ENCODE measurements at places on chromosomes 11 and 22.

DNA sequence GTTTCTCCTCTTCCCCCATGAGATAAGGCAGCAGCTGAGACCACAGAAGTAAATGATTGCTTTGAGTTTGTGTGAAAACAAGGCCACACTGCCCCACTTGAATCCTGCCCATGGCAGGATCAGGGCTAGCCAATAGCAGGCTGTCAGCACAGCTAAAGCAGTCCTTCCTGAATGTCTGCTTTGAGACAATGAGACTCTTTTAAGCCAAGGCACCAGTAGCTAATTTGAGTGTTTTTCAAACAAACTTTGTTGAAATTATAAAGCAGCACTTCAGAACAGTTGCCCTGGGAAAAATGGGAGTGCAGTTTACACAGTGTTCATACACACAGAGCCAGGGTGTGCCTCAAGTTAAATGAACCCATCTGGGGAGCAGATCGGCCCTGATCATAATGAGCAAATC, 103.5 kb upstream of the OR5AK2 start:
- no peak for DNase-seq

- no peak for DNase-seq
Measured at GRCh38 chr22:44586351-44586990, 88.4 kb upstream of the RTL6 start.

- no peak for DNase-seq
Measured at GRCh38 chr11:131038597-131038996, 122.3 kb upstream of the SNX19 start.

- DNase-seq, result no peak
Measured at GRCh38 chr11:18248561-18248960, at the start of gene SAA2. SAA2 (minus strand) TSS chr11:18248668; CDS start chr11:18248011, 657 bp downstream.

- DNase-seq, result no peak
Measured at GRCh38 chr11:70511345-70511744, 113.0 kb downstream of the CTTN start.

DNA sequence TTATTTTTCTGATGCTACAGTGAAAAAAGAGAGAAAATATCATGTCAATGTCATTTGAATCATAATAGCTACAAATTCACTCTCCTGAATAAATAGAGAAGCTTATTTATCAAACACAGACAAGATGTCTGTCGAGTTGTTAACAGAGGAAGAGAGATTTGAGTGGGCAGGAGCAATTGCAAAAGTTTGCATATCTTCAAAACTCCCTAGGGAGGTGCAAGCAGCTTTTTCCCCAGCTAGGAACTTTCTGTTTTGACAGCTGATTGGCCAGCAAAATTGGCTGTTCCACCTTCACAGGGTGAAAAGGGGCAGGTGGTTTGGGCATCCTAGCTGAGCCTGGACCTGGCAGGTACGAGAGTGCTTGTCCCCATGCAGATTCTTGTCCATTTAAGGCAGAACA, 98.2 kb downstream of the NTM start:
- DNase-seq, result no peak

DNA sequence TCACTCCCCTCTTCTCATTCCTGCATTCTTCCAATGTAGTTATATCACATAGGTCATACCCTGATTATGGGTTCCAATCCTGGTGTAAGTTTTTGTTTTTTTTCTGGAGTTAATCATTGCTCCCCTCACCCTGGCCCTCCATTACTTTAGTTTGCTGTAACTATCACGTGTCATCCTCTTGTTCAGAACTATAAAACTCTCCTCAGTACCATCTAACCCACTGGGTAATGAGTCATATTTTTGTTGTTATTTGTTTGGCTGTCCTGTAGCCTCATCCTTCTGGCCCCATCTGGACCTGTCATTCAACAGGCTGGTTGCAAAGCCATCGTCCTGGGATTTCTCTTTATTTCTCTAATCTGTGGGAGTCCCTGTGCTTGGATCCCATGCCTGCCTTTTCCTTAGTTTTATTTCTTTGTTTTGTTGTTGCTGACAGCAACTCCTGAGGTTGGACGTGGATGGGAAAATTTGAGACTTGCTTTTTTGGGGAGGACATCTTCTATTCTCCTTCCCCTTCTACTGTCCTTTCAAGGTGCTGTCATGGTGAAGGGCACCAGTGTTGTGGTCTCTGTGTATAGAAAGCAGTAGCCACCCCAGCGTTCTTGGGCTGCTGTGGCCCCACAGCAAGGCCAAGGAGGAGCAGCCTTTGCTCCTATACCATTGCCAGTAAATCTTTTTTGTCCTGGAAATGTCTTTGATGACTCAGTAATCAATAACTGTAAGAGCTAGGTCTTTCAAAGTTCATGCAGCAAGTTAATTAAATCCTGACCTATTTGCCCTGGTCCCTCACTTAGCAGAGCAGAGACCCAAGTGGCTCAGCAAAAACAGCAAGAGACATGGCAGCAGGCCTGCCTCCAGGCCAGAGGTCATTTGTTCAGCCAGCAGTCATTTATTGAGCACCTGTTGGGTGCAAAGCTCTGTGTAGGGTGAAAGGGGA, 82.5 kb downstream of the C22orf31 start:
- DNase-seq, result no peak

- DNase-seq, result no peak
Measured at GRCh38 chr11:61131586-61131985, 29.3 kb downstream of the CD5 start.

- DNase-seq, result peak; percentile 31
Measured at GRCh38 chr11:72580642-72580950, 93.6 kb downstream of the PDE2A start.

DNA sequence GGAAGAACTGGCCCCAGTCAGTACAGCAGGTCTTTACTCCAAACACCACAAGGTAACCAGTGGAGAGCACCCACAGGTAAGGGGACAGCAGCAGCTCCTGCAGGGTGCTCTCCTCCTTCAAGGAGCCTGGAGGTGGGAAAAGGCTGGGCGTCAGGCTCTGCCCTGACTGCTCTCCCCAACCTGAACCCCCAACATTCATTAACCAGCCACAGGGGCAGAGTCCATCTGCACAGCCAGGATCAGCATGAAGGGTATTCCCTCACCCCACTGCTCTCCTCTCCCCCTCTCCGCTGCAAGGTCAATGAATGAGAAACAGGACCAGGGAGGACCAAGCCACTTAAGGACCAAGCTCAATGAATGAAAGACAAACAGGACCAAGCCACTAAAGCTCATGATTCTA, 3.7 kb downstream of the SLC37A4 start:
- no peak for DNase-seq

- no peak for DNase-seq
Measured at GRCh38 chr22:25780673-25781072, 38.7 kb downstream of the MYO18B start.

GRCh38 chr22:45980761-45981160, 3.8 kb upstream of the WNT7B start:
- no peak for DNase-seq

DNA sequence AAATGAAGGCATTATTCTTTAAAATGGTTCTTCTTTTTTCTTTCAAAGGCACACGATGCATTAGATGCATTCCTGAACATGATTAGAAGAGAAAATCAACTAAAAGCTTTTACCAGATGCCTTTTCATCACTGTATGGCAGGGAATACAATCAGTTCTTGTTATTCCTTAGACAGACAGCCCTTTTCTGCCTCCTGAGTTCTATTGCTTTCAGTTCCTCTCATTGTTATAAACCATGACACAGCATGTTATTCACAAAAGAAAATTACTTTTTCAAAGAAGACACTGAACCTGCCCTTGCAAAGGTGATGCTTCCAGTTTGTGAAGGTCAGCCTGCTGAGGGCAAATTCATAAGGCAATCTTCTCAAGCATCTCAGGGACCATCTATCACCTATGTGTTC, 70.1 kb downstream of the FAM181B start:
- no peak for DNase-seq

DNA sequence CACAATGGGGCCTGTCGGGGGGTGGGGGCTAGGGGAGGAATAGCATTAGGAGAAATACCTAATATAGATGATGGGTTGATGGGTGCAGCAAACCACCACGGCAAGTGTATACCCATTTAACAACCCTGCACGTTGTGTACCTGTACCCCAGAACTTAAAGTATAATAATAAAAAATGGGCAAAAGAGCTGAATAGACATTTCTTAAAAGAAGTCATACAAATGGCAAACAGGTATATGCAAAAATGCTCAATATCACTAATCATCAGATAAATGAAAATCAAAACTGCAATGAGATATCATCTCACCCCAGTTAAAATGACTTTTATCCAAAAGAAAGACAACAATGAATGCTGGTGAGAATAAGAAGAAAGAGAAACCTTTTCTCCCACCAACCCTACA, 363.7 kb upstream of the MPPED2 start:
- DNase-seq, result no peak

DNA sequence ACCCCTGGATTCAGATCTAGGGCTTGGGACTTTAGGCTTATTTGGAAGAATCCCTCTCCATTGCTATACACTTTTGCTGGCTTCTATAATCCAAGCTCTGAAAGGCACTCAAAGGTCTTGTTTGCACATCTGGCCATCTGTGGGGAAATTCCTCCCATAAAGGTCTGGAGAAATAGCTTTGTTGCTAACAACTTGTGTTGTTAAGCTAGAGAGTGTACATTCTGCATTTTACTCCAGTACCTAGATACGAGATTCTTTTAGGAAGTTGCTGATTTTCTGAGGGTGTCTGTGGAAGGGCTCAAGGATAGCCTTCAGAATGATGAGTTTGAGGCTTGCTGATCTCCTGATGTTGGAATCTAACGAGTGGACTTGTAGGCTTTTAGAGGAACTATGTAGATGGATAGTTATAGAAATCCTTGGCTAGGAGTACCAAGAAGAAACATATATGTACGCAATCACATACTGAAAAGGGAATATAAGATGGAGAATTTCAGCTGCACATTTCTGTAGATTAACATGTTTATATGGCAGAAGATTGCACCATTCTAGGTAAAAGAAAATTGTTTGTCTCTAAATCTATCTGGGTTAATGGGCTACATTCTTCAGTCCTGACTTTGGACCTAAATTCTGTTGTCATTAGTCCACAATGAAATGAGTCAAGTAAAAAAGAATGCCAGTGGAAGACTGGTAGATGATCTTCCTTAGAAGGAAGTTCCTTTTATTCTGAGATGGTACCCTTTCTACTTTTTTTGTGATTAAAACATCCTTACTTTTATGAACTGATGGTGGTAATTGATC, 51.0 kb downstream of the UBASH3B start:
- no peak for DNase-seq

GRCh38 chr11:131938351-131938751, 567.9 kb downstream of the NTM start:
- no peak for DNase-seq

DNA sequence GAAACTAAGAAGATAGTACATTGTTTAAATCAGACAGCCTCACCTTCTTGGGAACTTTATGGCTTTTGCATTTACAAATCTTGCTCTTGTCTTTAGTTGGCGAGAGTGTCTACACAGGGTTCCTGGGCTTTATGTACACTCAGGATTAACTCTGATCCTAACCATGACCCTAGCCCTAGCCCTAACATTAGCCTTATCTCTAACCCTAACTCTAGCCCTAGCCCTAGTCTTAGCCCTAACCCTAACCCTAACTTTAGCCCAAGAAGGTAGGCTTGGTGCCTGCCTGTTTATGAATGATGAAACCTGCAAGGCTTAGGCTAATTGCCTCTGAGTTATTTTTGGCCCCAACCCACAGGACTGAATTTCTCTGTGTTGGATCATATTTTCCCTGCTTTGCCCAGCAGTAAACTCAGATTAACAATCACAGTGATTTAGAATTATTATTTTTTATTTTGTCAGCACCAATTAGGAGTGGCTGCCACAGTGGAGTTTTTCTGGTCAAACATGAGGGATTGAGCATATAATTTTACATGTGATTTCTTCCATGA, 44.1 kb upstream of the OR9Q1 start:
- no peak for DNase-seq

DNA sequence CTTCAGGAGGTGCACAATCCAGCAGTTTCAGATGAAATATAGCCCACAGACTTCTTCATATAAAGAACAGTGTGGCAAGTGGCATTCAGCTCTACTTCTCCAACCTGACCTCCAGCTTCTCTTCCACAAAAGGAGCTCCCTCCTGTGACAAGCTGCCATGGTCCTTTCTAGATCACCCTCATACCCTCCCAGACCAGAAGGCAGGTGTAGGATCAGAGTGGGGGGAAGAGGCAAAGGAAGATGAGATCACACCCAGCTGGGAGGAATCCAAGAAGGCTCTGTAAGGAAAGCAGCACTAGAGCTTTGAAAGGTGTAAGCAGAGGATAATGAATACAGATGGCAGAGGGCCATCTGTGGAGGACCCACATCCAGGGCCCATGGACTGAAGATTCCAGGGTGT, 7.6 kb downstream of the CLPB start:
- DNase-seq, result no peak

GRCh38 chr22:46687048-46687444, 51.0 kb downstream of the CERK start:
- DNase-seq, result no peak

- DNase-seq, result no peak
Measured at GRCh38 chr11:79174045-79175008, 266.5 kb downstream of the TENM4 start.

DNA sequence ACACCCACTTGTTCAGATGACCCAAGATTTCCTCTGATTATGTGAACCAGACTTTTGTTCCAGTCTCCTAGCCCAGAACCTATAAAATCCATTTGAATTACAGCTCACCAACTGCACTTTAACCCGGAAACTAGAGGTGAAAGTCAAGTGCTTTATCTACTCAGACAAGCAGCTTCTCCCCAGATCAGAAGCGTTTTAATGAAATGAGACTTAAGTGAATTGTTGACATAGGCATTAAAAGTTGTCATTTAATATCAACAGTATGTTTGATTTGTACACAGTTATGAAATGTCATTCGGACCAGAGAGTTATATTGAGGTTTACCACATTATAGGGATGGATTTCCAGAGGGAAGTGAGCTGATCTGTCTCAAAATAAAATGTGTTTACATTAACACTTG, 52.0 kb downstream of the CADM1 start:
- no peak for DNase-seq

DNA sequence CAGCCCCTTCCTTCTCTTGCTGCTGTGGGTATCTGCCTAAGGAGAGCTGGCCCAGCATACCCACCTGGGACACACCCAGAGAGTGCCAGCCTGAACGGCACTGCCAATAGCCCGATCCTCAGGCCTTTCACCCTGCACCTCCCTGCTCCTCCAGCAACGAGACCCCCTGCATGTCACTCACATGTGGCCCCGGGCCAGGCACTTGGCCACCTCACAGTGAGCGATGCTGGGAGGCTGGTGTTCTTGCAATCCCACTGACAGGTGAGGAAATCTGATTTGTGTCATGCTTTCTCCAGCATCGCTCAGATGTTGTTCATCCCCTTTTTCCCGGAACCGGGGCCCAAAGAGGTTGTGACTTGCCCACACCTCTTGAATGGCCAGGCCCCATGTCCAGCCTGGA, 20.5 kb downstream of the DAGLA start:
- no peak for DNase-seq

- DNase-seq, result no peak
Measured at GRCh38 chr11:92867913-92868619, 101.4 kb upstream of the MTNR1B start.

- peak; percentile 94 for DNase-seq
Measured at GRCh38 chr22:32996702-32997101, 61.5 kb downstream of the SYN3 start.

DNA sequence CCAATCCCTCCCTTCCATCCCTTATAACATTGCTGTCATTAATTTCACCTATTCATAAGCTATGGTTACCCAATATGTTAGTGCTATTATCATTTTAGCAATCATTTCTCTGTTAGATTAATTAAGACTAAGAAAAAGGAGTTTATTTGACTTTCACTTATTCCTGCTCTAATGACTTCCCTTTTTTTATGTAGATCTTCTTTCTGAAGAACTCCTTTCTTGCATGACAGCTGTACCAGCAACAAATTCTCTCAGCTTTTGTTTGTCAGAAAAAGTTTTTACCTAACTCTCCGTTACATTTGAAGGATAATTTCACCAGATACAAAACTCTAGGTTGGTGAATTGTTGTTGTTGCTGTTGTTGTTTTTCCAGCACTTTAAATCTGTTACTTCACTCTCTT, 28.6 kb upstream of the OR8B8 start:
- DNase-seq, result no peak
